ENCODE measurements at places on chromosomes 6 and 20. TPM values are rescaled to one million over a fixed set of nuclear protein-coding genes. Genes with fewer than 3 reads are reported as not detected.

CLVS2 gene
- total RNA-seq: 10.1 TPM

CD24 gene
- total RNA-seq: 757 TPM

SEMG2 gene
- 0.15 TPM for total RNA-seq

EGFL8 gene
- total RNA-seq: 5.7 TPM

HMGA1 gene
- 62.9 TPM for total RNA-seq

SDHAF4 gene
- total RNA-seq: 27.9 TPM

DEFB124 gene
- not detected for total RNA-seq

FHL5 gene
- total RNA-seq: 0.14 TPM

TBXT gene
- 0.13 TPM for total RNA-seq

PLCB1 gene
- 4.4 TPM for total RNA-seq

MYCT1 gene
- not detected for total RNA-seq

OR2H1 gene
- 0.18 TPM for total RNA-seq

CDK5RAP1 gene
- total RNA-seq: 44.0 TPM
